ENCODE measurements at places on chromosomes 2 and 18.

DNA sequence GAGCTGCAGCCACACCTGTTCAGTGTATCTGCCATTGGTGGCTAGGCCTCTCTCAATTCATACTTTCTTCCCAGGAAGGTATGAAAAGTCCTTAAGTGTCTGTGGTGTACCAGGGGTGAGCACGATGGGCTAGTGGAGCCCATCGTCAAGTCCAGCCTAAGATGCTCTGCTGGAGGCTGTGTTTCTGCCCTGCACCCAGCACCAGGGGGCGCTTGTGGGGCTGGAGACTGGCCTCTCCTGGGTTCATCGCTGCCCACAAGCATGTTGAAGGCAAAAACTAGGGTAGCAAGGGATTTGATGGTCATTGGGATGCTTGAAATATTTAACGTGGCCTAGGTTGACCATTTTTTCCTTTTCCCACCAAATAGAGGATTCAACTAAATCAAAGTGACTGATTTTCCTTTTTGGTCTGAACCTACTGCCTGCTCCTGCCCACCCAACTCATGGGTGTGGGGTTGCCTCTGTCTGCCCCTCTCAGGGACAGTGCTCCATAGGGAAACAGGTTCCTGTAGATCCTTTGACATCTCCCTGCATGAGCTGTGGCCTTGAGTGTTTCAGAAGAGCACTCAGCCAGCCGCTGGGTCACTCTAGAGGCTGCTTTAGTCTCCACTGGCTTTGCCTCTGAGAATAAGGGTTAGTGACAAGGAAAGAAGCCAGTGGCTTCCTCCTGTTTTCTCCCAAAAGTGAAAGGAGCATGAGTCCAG lies 59.0 kb downstream of the TPGS2 start:
- peak; percentile 38 for DNase-seq

DNA sequence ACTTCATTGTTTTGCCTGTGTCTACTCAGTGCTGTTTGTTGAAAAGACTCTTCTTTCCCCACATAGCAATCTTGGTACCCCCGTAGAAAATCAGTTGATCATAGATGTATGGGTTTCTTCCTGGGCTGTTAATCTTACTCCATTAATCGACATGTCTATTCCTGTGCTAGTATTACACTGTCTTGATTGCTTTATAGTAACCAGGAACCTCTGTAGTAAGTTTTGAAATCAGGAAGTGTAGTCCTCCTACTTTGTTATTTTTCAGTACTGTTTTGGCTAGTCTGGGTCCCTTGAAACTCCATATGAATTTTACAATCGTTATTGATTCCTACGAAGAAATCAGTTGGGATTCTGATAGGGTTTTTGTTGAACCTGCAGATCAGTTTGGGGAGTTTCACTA lies 78.8 kb upstream of the FAM136A start:
- DNase-seq: no peak

- peak; percentile 23 for DNase-seq
Measured at GRCh38 chr18:70154591-70155194, 50.8 kb downstream of the RTTN start.

- no peak for DNase-seq
Measured at GRCh38 chr2:139872032-139872431, 1091.8 kb upstream of the NXPH2 start.

DNA sequence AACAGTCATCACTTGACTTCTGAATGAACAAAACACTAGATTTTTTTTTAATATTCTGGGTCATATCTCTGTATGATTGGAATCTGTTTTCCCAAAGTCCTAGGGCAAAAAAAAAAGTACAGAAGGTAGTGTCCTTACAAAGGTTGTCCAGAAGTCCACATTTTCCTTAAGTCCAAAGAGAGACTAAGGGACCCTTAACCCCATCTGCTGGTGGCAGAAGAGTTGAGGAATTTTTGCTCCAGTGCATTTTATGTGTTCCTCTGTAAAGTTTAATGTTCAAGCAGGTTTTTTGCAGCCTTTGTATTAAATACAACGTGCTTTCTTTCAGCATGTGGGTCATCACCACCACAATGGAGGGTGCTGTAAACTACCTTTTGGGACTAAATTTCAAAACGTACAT lies 215.9 kb downstream of the SP3 start:
- no peak for DNase-seq

- no peak for DNase-seq
Measured at GRCh38 chr2:121705958-121706357, 30.7 kb downstream of the NIFK start.

- no peak for DNase-seq
Measured at GRCh38 chr2:65198737-65199136, 28.9 kb upstream of the ACTR2 start.

DNA sequence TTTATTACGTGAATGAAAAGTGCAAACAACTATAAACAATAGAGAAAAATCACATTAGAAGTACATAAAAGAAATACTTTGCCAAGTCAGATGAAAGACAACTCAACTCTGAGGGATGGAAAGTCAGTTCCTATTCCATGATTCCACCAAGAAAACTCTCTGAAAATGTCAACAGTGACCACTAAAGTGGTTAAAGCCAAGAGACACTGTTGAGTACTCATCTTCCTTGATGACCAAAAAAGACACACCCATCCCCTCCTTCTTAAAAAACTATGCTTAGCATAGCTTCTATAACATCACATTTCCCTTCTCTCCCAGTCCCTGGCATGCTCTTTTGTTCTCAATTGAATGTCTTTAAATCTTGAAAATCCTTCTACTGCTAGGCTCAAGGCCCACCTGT lies 160.0 kb downstream of the TCF4 start:
- no peak for DNase-seq

- peak; percentile 92 for DNase-seq
Measured at GRCh38 chr2:43127208-43127940, 99.0 kb downstream of the ZFP36L2 start.

DNA sequence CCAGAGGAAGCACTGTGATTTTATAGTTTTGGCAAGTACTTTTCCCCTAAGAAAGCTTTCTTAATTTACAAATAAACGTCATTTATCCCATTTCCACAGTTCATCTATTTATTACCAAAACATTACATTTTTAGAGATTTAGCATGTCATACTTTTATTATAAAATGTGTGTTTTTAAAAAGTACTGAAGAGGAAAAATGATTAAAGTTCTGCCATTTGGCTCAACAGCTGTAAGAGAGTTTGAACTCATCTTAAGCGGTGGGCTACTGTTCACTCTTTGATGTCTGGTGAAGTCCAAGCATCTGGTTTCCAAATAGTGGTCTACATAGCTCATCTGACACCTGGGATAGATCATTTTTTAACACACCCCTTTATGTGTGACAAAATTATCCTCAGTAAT lies 51.3 kb upstream of the TANC1 start:
- DNase-seq: no peak

- peak; percentile 78 for DNase-seq
Measured at GRCh38 chr2:84888401-84889276, 7.8 kb upstream of the TRABD2A start.

DNA sequence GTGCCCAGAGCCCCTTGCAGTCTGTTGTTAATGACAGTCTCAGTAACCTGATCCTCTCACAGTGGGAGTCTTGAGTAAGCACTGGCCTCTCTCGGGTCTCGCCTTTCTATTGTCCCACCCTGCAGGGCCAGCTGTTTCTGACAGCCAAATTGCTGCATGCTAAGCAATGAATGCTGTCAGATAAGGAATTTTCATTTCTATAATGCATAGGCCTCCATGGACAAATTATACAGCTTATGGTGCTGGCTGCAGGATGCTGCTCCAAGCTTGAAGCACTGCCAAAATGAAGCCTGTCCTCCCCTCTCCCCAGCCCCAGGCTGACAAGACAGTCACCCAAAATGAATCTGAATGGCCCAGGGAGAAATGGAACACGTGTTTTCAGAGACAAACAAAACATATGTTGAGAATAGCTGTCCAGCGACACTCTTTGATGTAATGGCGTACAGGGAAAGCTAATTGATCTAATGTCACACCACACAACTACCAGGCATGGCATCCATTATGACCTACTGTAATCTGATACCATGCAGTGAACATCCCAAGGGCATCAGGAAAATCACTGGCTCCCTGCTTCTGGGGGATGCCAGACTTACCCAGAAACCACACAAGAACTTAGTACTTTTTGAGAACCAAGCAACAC lies 36.8 kb downstream of the ACVR1 start:
- DNase-seq: no peak

- no peak for DNase-seq
Measured at GRCh38 chr2:123521854-123522253, 503.2 kb upstream of the CNTNAP5 start.

- DNase-seq: no peak
Measured at GRCh38 chr2:238220274-238220891, 16.9 kb upstream of the ILKAP start.

- DNase-seq: no peak
Measured at GRCh38 chr2:235592430-235592829, 98.6 kb downstream of the AGAP1 start.

DNA sequence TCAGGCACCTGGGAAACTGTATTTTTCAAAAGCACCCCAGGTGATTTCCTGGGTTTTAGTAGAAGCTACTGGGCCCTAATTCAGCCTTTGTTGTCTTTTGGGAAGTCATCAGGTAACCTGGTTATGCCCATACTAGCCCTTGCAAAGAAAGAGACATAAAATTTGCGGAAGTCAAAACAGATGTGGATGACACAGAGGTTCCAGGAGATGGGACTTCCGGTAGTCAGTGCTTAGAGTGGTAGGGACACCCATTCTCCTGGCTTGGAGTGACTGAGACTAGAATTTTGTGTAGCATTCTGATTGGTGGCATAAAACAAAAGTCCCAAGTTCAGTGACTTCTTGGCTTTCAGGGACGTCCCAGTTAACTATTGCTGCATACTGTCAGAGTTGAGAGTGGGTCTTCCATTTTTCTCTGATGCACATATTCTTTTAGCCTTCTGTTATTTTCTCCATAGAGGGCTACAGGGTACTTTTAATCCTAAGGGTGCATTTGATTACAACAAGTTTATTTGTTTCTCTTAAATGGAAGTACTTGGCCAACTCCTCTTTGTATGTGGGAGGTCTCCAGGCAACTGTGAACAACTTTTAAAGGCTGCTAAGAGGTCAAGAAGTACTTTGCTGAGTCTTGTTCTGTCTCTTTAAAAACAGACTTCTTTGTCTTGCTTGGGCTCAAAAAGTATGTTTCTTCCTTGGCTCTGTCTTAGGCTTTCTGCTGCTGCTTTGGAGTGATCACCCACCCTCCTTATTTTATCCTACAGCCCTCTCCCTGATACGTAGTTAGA lies 8.8 kb downstream of the NAB1 start:
- DNase-seq: no peak

DNA sequence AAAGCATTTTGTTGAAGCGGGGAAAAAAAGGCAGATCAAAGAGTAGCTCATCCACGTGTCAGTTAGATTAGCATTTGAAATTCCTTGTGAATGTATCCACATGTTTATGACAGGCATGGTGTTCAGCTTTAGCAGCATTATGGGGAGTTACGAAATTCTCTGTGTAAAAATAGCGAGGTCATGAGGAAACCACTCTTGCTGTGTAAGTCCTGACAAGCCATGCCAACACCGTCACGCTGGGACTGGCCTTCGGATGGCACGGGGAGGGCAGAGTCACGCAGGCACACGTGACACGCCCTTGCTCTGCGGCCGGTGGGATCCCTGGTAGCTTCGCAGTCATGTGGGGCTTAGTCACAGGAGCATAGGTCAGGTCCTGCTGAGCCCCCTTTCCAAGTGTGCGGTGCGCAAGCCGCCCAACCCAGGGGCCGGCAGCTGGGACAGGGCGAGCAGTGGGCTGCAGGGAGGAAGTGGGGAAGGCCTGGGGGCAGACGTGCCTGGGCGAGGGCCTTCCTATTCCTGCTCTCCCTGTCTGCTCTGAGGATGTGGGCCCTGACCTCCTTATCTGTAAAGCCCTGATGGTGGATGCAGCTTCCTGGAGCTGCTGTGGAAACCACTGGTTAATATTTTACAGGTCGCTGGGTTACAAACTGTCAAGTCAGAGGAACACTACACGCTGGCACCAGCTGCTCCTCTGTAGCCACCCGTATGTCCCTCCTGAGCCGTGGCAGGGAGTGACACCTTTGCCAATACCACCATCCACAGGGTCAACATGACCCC lies 18.0 kb downstream of the MBP start:
- DNase-seq: no peak

DNA sequence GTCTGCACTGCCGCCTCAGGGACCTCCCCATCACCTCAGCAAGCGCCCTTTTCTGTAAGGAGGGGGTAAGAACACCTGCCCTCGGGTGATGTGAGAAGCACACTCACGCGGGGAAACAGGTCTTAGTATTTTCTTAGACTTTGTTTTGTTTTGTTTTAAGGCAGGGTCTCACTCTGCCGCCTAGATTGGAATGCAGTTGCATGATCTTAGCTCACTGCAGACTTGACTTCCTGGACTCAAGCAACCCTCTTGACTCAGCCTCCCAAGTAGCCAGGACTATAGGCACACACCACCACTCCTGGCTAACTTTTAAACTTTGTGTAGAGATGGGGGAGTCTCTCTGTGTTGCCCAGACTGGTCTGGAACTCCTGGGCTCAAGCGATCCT lies 37.1 kb downstream of the RAMP1 start:
- DNase-seq: no peak

DNA sequence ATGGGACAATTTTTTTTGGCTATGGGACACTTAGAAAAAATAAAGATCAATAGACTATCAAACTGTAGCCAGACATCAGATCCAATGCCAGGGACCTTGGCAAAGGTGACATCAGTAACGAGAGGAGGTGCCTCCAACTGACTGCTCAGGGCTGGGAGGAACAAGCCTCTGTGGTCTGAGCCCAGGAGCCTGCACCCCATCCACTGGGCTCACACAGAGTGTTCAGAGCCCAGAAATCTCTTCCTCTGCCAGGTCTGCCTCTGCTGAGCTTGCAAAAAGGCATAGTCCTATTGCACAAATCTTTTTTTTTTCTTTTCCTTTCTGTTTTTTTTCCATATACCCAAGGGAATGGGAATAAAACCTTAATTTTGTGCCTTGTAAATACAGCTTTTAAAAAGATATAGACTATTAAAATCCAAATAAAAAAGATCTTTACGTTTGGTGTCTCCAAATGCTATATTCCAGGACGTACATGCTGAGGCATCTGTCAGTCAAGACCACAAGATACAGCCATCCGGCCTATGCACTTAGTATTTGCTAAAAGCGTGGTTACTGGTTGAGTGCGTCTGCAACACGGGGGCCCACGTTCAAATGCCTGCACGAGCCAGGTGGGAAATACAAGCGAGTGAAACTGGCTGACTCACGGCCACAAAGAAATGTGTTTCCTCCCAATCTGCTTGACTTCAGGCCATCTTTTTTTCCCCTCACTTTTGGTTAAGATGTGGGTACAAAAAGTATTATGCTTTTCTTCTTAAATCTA lies 7.8 kb upstream of the ARHGAP25 start:
- DNase-seq: peak; percentile 94

- DNase-seq: no peak
Measured at GRCh38 chr2:59986511-59986910, 566.9 kb downstream of the BCL11A start.

- no peak for DNase-seq
Measured at GRCh38 chr18:50775726-50776125, 44.1 kb downstream of the MRO start.

- no peak for DNase-seq
Measured at GRCh38 chr2:58054264-58054663, 7.7 kb downstream of the VRK2 start.
